ENCODE measurements at places on chromosomes 1 and 21.

GRCh38 chr1:193537266-193538002 lies 351.0 kb upstream of the B3GALT2 start:
- DNase-seq, result no peak

DNA sequence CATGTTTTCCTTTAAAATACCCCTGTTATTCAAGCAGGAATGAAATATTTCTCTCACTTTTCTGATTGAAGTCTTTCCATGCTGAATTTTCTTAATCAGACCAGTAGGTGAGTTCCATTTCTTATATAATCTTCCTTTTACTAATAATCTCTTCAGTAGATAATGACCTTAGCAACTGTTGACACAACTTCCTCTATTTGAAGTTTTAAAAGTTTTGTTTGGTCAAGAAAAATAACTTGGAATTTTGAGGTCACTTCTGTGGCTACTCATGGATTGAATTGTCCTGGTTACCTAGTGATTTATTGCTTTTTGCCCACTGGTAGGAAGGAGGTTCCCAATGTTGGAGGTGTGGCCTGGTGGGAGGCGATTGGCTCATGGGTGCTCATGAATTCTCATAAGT lies 70.6 kb upstream of the PAXBP1 start:
- no peak for DNase-seq

DNA sequence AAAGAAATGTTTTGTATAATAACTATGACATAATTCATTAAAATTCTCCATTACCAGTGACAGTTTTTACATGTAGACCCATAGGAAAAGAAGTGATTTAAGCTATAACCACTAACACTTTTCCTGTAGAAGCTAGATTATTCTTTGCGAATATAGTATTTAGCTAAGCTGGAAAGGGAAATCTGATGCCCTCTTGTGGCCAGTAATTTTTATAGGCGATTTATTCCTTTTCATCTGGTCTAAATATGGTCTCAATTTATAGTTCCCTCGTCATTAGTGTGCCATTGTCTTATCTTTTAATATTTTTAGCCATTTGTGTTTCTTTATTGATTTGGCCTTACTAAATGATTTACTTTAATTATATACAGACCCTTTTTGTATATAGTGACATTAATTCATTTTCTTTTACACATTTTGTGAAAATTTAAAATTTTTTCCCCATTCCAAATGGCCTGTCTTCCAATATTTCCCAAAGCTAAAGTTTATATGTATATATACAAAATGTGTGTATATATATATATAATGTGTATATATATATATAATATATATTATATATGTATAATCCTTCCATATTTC lies 26.7 kb downstream of the BTG3 start:
- DNase-seq, result peak; percentile 59

GRCh38 chr1:208919371-208919770 lies 664.1 kb upstream of the CAMK1G start:
- no peak for DNase-seq

DNA sequence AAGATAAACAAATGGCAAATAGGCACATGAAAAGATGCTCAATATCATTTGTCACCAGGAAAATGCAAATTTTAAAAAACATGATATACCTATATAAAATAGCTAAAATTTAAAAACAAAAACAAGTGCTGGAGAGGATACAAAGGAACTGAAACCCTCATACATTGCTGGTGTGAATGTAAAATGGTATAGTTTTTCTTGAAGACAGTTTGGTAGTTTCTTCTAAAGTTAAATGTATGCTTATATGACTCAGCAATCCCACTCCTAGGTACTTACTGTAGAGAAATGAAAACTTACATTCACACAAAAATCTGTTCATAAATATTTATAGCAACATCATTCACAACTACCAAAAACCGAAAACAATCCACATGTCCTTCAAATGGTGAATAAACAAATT lies 11.2 kb downstream of the TAF12 start:
- no peak for DNase-seq

DNA sequence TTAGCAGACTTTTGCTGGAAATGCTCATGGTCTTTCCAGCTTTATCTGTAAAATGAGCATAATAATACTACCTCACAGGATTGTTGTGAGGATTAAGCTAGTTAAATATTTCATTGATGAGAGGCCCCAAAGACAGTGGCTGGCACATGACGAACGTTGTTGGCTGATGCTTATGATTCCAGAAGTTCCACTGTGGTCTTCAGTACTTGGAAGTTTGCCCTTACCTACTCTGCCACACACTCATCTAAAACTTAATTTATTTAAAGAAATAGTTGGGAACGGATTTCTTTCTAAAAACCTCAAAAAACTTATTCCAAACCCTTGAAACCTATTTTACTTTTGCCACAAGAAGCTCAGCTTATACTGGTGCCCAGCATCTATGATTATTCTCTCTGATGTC lies 170.7 kb downstream of the DHRS3 start:
- DNase-seq, result no peak

GRCh38 chr1:18111605-18112297 lies 4.2 kb downstream of the IGSF21 start:
- DNase-seq, result peak; percentile 49

GRCh38 chr21:9837946-9838737 lies 683.2 kb upstream of the TPTE start:
- DNase-seq, result no peak

- DNase-seq, result no peak
These were observed 1.5 kb downstream of the TNFSF18 start for GRCh38 chr1:173049322-173049633.

- no peak for DNase-seq
These were observed 510 bp upstream of the IL10RB start for GRCh38 chr21:33265664-33266049.

DNA sequence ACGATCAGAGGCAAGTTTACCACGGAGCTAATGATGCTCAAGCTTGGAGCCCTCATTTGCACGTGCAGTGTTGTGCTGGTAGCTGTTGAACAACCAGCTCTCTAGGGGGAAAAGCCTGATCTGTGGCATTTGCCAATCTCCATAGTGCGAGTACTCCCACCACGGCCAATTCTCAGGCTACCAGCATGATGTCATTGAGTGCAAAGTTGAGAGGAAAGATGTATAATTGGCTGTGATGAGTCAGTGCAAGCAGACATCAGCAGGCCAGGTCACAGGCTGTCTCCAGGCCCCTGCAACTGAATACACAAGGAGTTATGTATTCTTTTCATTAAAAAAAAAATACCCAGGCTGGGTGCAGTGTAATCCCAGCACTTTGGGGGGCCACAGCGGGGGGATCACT lies 233.1 kb upstream of the VAMP3 start:
- peak; percentile 48 for DNase-seq

DNA sequence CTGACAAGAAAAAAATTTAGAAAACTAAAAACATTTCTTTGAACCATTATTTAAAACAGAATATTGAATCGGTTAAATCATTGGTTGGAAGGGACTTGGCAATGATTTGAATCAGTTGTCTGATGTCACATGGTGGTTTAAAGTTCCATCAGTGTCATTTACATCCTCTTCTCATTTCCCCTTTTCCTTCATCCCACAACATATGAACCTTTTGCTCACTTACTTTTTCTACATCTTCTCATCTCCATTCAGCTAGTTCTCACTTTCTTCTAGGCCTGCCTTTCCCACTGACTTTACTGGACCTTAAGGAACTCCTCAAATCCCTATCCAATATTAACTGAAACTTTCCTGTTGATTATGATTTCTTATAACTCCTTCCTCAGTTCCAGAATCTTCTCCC lies 58.5 kb downstream of the PHACTR4 start:
- no peak for DNase-seq

Measured in cerebellar cortex (tissue), 1 donor.